Fibroblast of lung (primary cell): ENCODE measurements at places on chromosomes 13 and 19.
A peak's percentile ranks its signal among the peaks of the same experiment; 100 is the strongest.

- DNase-seq: no peak
These were observed 5.7 kb downstream of the RAB4B start for GRCh38 chr19:40783711-40784110.

DNA sequence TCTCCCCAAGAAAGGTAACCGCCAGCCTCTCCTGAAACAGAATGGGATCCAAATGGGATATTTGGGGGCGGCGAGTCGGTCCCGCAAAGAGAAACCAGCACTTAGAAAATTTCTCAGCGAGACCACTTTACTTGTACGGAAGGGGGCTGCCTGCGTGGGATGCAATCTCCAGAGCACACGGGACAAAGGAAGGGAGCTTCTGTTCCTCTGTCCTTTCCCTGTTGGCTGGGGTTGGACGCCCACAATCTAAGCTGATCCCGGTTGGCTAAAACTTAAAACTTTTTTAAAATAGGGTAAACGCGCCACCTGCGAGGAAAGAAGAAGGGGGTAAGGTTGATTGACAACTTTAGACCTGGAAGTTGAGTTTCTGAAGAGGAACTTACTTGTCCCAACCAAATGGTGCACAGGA, 826 bp upstream of the BSG start:
- peak; percentile 51 for DNase-seq

GRCh38 chr13:66128201-66128600, 1101.9 kb downstream of the PCDH9 start:
- DNase-seq: no peak

GRCh38 chr19:38642176-38642575, 5.3 kb upstream of the ACTN4 start:
- DNase-seq: no peak

DNA sequence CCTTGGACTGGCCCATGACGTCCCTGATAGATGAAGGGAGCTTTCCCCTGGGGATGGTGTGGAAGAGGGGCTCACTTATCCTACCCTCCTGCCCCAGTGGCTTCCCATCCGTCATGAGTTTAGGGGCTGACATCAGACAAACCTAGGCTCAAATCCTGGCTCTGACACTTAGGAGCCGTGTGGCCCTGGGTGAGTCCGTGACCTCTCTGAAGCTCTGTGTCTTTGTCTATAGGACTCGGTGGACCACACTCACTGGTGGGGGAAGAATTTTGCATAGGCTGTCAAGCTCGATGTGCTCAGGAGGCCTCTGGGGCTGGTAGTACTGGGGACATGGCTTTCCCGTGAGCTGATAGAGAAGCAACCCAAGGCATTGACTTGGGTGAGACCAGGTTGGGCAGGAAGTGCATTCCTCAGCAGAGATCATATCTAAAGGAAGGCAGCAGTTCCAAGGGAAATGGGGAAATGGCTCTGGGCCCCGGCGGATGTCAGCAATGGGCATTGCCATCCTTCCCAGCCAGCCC, 17.4 kb upstream of the AP1M2 start:
- DNase-seq: no peak

DNA sequence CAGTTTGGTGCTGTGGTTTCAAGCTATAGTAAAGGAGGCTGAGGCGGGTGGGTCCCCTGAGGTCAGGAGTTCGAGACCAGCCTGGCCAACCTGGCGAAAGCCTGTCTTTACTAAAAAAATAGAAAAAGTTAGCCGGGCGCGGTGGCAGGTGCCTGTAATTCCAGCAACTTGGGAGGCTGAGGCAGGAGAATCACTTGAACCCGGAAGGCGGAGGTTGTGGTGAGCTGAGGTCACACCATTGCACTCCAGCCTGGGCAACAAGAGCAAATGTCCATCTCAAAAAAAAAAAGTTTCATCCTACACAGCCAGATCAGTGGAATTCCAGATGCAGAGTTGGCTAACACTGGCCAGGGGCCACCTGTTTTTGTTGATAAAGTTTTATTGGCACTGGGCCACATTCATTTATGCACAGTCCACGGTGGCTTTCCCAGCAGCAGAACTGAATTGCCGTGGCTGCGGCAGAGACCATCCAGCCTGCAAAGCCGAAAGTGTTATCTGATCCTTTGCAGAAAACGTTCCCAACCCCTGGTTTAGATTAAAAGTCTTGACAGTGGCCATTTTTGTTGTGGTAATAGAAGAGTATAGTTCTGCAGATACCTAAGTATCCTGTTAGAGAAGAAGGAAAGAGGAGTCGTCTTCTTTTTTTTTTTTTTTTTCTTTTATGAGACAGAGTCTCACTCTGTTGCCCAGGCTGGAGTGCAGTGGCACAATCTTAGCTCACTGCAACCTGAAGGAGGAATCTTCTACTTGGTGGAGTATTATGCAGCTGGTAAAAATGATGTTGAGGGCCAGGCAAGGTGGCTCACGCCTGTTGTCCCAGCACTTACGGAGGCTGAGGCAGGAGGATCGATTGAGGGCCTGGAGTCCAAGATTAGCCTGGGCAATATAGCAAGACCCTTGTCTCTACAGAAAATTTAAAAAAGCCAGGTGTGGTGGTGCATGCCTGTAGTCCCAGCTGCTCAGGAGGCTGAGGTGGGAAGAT, 8.7 kb downstream of the NCLN start:
- DNase-seq: no peak

GRCh38 chr13:99995589-99996380, 14.2 kb downstream of the ZIC2 start:
- DNase-seq: no peak

DNA sequence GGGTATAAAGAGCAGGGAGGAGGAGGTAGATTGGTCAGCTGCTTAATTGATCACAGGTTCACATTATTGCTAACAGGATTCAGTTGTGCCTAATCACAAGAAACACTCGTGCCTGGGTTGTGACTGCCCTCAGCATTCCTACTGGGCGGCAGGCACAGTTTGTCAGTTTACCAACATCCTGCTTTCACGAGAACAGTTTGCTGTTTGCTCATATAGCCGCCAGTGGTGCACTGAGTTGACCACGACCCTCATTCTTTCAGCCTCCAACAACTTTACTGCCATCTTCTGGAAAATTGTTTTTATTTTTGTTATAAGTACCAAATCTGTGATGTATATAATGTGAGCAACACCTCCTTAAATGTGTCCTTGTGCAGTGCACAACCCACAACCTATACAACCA, 16.2 kb upstream of the IFT88 start:
- no peak for DNase-seq

DNA sequence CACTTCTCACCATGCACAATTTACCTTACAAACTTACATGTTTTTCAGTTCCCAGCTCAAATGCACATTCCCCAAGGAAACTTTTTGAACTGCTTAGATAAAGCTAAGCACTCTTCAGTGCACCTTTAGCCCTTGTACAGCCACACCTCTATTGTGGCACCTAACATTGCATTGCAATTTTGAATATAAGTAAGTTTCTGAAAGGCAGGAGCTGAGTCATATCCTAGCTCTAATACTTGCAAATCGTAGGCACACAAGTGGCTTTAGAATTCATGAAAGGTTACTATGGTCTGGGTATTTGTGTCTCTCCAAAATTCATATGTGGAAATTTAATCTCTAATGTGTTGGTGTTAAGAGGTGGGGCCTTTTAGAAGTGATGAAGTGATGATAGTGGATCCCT, 4.9 kb upstream of the ESD start:
- peak; percentile 10 for DNase-seq

- peak; percentile 73 for DNase-seq
These were observed 79.4 kb upstream of the FNDC3A start for GRCh38 chr13:48896312-48896711.

- peak; percentile 69 for DNase-seq
These were observed 2101.7 kb upstream of the PCDH20 start for GRCh38 chr13:63517371-63517770.

- no peak for DNase-seq
These were observed 17.6 kb downstream of the MYCBP2 start for GRCh38 chr13:77309254-77309653.

DNA sequence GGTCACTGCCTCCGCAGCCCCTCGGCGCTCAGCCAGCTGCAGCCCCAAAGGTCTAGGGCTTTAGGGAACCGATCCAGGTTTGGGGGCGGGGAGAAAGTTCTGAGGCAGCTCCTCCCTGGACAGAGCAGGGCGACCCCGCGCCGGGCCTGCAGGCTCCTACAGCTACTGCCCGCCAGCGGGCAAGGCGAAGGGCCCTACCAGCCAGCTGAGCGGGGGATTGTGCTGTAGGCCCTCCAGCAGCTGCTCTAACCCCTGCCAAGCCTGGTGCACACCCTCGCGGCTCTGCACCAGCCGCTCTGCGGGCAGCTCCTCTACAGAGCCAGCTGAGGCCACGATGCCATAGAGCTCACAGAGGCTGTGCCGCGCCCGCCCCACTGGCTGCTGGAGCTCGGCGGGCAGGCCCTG, 14.0 kb downstream of the PLIN4 start:
- DNase-seq: no peak

- no peak for DNase-seq
These were observed 236.3 kb downstream of the SLC7A1 start for GRCh38 chr13:29359181-29359580.

DNA sequence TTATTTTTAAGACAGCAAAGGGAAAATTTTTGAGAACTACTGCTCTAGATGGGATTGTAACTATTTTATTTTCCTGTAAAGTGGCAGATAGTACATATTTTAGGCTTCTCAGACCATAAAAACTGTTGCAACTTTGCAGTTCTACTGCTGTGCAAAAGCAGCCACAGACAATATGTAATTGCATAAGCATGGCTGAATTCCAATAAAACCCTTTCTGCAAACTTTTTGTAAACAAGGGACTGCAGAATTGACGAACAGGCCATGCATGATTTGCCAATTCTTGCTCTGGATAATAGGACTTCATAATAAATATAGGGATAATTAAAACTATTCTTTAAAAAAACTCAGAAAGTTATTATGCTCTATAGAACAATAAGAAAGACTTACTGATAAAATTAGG, 149.1 kb downstream of the SLITRK5 start:
- peak; percentile 88 for DNase-seq

DNA sequence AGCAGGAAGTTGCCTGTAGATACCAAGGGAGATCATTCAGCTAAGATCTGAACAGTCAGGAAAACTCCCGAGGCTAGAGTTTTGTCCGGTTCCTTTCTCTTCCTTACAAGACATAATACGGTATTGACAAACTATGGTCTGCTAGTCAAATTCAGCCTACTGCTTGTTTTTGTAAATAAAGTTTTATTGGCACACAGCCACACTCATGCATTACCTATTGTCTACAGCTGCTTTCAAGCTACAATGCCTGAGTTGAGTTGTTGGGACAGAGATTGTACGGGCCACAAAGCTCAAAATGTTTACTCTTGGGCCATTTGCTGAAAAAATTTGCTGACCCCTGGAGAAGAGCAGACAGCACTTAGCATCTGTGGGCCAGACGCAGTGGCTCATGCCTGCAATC, 2.5 kb downstream of the SLC1A6 start:
- no peak for DNase-seq

- DNase-seq: no peak
These were observed 32.2 kb downstream of the RFX2 start for GRCh38 chr19:6078068-6078467.

DNA sequence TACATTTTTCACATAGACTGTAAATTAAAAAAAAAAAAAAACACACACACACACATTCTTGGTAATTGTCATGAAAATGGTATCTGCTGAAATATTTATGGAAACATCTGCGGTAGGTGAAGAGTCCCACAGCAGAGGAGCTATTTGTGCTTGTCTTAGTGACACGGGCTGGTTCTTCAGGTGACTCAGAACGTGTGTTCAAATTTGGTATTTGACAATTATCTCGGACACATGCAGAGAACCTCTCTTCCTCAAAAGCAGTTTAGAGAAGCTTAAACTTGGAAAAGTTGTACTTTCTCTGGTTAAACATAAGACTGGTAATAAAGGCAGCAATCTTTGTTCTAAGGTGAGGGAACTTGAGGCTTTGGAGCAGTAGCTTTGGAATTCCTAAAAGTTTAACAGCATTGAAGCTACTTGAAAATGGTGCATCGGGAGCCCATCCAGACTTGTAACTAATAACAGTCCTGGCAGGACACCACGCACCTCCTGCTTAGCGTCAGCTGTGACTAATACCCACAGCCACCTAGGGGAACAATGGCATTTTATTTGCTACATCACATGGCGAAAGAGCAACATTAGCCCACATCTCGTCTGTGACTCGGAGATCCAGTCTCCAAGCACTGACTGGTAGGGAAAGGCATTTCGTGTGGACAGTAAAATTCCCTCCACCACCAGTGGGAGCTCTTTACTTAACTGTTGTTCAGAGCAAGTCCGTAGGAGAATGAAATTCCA, 1505.1 kb upstream of the SLC10A2 start:
- peak; percentile 88 for DNase-seq

DNA sequence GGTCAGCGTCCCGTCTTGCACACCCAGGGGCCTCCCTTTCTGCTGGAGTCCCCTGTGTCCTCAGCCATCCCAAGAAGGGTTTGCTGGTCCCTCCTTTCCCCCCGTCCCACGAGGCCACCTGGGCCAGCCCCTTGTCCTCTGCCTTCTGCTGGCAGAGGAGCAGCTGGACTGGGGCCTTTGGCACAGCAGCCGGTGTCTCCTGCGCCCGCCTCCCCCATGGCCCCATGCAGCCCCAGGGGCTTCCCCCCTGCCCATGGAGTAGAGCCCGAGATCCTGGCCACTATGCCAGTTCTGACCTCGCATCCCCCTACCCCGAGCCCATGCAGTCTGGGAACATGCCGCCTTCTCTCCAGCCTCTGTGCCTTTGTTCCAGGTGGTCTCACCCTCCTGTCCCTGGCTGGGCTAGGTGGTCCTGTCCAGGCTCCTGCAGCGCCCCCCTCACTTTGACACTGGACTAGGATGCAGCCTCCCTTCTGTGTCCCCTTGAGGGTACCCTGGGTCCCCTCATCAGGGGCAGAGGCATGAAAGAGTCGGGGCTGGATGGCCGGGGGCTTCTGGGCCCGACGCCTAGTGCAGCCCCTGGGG, 5.7 kb upstream of the GARIN5A start:
- DNase-seq: no peak

- peak; percentile 4 for DNase-seq
These were observed 9.9 kb downstream of the CEACAM4 start for GRCh38 chr19:41616792-41617621.

- peak; percentile 86 for DNase-seq
These were observed 23.0 kb upstream of the NDFIP2 start for GRCh38 chr13:79457948-79458347.

DNA sequence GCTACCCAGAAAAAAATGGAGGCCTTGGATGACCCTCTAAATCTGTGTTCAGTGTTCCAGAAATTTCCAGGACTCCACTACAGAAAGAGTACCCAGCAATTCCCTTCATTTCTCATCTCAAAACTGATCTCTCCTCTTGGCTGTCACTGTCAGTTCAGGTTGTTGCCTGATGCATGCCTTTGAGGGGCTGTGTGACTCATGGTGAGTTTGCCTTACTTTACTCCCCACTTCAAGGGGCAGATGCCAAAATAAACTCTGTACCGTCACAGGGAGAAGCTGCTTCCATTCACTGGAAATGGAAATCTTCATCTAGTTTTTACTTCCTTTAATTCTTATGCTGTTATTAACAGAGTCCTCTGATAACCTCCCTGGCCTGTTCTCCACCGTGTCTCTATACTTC, 1075.0 kb downstream of the DIAPH3 start:
- peak; percentile 49 for DNase-seq

DNA sequence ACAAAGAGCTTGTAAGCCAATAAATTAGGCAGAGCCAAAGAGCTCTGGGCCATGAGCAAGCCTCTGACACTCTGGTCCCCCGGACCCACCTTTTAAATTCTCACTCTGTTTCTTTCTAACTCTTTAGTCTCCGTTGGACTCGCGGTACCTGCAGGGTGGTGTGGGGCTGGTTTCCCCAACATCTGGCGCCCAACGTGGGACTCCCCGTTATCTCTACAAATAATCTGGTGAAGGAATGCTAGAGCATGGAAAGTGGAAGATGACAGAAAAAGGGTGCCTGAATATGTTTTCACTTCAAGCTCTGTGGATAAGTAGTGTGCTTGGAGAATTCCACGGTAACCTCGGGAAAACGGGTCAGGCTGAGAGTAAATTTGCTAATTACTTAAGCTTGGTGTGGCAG, 36.5 kb upstream of the CYP2B6 start:
- no peak for DNase-seq

- DNase-seq: peak; percentile 74
These were observed 19.7 kb upstream of the JUND start for GRCh38 chr19:18300930-18301717.
